Stimulated activated CD8-positive, alpha-beta memory T cell treated with anti-CD3 and anti-CD28 coated beads, Interleukin-2, amount 100 ng/mL, for 48 hours (primary cell): ENCODE measurements at places on chromosomes 4 and X.

DNA sequence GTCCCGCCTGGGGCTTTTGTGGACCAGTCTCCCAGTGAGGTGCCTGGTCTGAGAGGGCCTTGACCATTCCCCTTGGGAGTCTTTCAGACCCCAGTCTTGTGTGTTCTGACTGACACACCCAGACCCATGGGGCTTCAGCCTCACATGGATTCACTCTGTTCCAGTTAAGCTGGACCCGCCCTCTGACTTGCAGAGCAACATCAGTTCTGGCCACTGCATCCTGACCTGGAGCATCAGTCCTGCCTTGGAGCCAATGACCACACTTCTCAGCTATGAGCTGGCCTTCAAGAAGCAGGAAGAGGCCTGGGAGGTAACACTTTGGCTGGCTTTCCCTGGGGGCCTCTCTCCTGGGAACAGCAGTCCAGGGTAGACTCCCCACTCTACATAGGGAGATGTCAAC lies 6.8 kb downstream of the IL9R start:
- DNase-seq = no peak

- no peak for DNase-seq
Observed at GRCh38 chrX:48090123-48090522, 18.7 kb upstream of the ZNF630 start.

DNA sequence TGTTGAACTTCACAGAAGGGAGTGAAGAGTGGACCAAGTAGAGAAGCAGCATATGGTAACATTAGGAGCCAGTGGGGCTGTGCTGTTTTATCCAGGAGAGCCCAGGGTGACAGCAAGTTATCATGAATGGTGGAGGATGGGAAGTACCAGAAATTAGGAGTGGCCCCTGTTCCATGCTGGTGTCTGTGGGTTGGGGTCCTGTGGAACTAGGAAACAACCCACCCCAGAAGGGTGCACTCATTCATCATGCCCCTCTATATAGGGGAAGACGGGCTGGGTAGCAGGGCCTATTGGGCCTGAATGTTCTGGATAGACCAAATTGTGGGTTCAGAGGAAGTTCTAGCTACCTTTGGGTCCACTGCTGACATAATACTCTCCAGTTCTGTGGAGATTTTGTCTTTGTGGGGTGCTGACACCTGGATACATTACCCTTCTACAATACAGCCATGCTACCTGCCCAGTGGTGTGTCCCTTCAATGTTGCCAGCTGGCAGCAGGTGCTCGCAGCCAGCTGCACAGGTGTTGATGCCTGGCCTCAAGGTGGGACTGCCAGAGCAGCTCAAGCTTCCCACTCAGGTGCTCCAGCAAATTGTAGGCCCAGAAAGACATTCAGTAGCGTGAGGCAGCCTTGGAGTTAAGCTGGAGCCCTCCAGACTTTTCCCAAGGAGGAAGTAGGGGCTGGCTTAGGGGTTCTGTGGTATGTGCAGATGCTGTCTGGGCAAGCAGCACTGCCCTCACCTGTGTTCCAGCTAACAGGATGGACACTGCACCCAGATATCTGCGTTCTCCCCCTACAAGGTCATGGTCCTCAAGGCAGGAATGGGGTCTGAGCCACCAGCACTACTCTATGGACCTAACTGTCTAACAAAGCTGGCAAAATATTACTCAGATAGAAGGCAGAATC lies 106.5 kb downstream of the NHSL2 start:
- DNase-seq = no peak

DNA sequence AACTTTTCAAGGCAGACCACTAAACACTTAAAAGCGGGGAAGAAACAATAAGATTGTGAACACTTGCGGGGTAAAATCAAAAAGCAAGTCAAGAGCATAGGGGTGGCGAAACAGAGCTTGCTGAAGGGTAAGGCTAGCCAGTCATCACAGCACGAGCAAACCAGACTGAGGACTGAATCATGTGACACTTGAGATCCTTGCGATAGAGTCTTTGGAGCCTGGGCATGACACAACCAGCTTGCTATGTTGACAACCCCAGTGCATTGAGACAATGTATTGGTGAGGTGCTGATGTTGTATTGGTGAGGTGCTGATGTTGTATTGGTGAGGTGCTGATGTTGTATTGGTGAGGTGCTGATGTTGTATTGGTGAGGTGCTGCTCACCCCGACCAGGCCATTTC lies 72.3 kb downstream of the SLIT2 start:
- DNase-seq = no peak

DNA sequence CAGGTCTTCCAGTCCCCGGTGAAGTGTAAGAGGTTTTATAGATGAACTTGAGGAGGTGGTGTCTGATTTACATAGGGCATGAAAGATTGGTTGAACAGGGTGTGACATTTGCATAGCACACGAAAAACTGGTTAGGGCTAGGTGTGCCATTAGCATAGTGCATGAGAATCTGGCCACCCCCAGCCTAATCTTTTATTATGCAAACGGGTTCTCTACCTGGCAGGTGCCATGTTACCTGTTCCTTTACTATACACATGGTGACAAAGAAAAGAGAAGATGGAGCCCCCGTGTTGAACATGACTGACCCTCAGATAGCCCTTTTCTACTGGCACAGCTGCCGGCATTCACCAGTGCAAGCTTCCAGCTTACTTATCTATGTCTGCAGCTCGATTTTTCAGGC lies 71.0 kb downstream of the UCHL1 start:
- no peak for DNase-seq

DNA sequence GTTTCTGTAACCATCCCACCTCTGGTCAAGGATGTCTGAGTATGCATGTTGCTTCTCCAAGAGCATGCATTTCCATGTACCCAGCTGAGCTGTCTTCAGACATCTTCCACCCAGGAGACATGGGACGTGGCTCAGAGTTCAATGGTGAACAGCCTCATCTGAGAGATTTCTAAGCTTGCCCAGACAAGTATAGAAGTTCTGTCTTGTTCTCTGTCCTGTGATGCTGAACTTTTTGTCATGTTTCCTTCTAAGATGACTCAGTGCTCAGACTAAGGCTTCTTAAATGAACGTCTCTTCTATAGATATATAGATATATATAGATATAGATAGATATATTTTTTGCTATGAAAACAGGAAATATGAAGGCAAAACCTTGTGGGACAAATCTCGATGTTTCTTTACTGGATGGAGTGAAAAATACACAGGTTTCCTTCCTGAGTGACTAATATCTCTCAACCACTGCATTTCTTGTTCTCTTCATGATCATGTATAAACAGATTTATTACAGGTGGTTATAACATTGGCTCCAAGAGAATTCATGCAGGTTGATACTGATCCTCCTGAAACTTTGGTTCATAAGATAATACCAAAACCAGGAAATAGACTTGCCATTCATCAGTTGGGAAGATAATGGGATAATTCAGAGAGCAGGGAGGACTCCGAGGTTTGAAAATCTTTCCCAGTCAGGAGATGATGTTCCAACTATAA lies 168.2 kb downstream of the ZNF518B start:
- DNase-seq = no peak
